ENCODE measurements at places on chromosomes 4 and X.

DNA sequence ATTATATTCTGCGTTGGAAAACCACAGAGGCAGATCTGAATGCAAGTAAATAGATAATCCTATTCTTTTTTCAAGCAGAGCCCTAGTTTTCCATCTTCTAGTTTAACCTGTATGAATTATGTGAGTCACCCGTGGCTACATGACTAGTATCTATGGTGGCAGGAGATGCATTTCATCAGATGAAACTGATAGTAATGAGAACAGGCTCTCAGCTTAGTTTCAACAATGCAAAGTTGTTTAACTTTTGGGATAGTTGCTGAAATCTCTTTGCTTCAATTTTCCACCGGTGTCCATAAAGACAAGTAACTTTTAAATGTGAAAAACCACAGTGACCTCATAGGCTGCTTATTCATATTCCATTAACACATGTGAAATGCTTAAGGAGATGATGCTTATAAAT lies 1317.4 kb upstream of the TENM3 start:
- no peak for DNase-seq

DNA sequence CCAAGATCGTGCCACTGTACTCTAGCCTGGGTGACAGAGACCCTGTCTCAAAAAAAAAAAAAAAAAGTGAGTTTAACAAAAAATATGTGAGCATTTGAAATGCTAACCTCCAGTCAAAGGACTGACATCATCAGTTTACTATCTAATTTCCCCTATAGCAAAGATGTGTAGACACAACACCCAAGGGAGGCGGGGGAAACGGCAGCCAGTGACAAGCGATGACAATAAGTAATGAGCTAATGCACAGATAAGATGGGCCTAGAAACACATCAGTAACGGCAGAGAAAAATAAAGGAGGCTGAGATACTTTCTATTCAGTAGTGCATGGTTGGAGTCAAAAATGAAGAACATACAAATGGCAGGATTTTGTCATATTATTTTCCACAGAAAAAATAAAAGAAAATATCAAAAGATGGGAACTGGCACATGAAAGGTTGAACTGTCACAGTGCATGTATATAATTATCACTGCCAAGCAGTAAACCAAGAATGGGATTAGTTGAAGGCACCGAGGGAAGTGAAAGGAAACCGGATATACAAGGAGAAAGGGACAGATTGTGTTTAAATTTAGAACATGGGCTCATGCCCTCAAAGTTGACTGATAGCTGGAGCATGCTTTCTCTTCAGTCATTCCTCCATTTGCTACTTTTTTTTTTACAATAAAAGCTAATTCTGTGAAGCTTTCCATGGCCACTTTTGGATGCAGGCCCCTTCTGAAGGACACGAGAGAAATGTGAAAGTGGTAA lies 41.8 kb downstream of the IGFBP7 start:
- DNase-seq, result no peak

DNA sequence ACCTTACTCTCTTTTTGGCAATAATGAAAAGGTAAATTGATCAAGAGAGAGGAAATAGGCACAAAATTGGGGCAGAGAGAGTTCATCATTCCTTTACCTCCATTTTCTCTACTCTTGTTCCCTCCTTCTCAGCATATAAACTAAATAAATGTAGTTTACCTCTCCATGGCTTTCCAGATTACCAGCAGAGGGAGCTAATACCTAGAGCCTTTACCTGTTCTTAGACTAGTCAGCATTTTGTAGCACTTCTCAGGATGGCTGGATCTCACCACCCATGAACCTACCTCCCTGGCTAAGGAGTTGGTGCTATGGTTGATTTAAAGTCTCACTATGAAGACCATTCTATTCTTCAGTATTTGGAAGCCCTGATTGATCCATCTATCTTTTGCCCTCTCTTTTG lies 15.7 kb downstream of the OFD1 start:
- no peak for DNase-seq

GRCh38 chr4:169849456-169849855 lies 91.7 kb upstream of the HPF1 start:
- no peak for DNase-seq

All from amniotic stem cell (primary cell).